Activated CD4-positive, alpha-beta T cell treated with anti-CD3 and anti-CD28 coated beads for 36 hours (primary cell): ENCODE measurements at places on chromosomes 1 and 21. TPM values are rescaled to one million over a fixed set of nuclear protein-coding genes. Genes with fewer than 3 reads are reported as not detected.

DNA sequence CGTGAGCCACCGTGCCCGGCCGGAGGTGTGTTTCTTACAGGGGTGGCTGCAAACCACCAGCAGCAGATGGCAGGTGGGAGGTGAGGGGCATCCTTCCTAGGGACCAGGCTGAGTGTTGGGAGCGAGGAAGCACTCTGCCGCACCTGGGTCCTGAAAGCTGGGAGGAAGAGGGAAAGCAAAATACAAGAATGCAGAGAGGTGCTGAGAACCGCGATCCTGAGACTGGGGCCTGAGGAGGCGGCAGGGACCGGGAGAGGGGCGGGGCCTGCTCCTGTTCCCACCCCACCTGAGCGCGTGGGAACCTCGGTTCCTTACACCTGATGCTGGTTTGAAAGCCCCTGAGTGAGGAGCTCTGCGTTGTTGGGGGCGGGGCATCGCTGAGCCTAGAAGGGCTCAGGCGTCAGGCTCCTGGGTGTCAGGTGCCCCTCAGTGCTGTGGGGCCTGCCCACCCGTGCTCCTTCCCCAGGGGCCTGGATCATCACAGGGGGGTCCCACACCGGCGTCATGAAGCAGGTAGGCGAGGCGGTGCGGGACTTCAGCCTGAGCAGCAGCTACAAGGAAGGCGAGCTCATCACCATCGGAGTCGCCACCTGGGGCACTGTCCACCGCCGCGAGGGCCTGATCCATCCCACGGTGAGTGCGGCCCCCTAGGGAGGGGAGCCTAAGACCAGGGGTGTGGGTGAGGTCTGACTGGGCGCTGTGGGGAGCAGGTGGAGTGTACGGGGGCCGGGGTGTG, 15.5 kb downstream of the TRPM2 start:
- no peaks in the 10 kb centered on the region for H3K36me3 ChIP-seq
- DNase-seq: no peak
- H3K4me3 ChIP-seq: no peak overlapping the region

GRCh38 chr1:65264197-65264929, 45.0 kb upstream of the DNAJC6 start:
- H3K27me3 ChIP-seq: peaks cover 24% of the 10 kb centered on the region
- peak overlapping the region; percentile 30 for H3K4me3 ChIP-seq
- peak; percentile 36 for DNase-seq
- H3K36me3 ChIP-seq: no peaks in the 10 kb centered on the region
- peaks cover 37% of the 10 kb centered on the region for H3K4me1 ChIP-seq
- no peak overlapping the region for H3K27ac ChIP-seq

KRTAP12-2 gene
- total RNA-seq: not detected

FCRL4 gene
- not detected for total RNA-seq

GRCh38 chr1:212650228-212650627, 41.7 kb downstream of the ATF3 start:
- no peak overlapping the region for H3K4me3 ChIP-seq
- H3K4me1 ChIP-seq: no peaks in the 10 kb centered on the region
- peaks cover 8% of the 10 kb centered on the region for H3K27me3 ChIP-seq

DNA sequence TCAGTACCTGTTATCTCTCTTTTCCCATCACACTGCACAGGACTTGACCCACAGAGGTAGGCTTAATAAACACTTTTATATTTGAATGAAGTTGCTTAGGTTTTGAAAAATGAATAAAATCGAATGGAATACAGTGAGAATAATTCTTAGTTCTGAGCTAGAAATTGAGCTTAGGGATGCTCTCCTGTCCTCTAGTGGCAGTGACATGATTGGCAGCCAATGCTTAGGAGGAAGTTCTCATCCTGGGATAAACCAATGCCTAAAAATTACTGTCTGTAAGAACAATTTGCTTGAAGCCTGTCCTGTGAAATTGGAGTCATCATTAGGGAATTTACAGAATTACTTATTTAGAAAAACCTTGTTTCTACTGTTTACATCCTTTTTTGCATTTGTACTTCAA, 21.3 kb upstream of the CYP4X1 start:
- H3K4me3 ChIP-seq: no peak overlapping the region
- H3K27me3 ChIP-seq: peaks cover 24% of the 10 kb centered on the region
- H3K27ac ChIP-seq: no peak overlapping the region

DNA sequence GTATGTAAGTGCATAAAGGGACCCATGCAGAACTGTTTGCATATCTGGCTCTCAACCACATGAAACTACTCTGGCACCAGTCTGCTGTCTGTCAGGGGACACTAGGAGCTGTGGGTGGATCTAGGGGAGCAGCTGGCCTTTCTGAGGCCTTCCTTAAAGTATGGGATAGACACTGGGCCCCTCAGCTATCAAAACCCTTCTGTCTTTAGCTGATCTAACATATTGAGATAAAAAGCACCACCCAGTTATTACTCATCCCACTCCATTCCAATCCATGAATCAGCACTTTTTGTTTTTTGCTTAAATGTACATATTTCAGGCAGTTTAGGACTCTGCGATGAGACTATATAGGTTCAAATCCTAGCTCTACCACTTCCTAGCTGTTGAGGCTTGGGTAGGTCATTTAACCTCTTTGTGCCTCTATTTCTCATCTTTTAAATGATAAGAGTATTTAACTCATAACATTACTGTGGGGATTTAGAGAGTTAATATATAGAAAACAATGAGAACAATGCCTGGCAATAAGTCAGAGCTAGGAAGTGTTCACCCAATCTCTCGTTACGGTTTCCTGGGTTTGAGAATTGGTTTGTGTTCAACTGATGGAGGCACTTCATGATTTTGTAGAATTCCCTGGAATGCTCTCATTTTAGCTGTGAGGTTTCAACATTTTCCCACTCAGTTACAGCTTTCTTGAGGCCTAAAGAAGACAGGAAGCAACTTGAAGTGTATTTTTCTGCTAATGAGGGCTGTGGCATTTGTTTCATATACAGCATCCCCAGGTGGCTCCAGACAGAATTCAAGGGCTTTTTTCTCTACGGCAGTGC, 68.9 kb downstream of the LRIG2 start:
- no peak for DNase-seq
- no peak overlapping the region for H3K4me3 ChIP-seq
- H3K27me3 ChIP-seq: no peaks in the 10 kb centered on the region
- no peak overlapping the region for H3K27ac ChIP-seq
